ENCODE measurements at places on chromosomes 16 and 17. TPM values are rescaled to one million over a fixed set of nuclear protein-coding genes. Genes with fewer than 3 reads are reported as not detected.

The KCNG4 gene
- not detected for total RNA-seq

The PLD6 gene
- total RNA-seq = 6.2 TPM

The TAX1BP3 gene
- total RNA-seq = 339 TPM

The ASPA gene
- total RNA-seq = not detected

The SOX15 gene
- 0.26 TPM for total RNA-seq

The KRT33B gene
- not detected for total RNA-seq

The DNASE1L2 gene
- total RNA-seq = 1.1 TPM

The CACNG5 gene
- total RNA-seq = not detected
